ENCODE measurements at places on chromosomes 4 and X.

DNA sequence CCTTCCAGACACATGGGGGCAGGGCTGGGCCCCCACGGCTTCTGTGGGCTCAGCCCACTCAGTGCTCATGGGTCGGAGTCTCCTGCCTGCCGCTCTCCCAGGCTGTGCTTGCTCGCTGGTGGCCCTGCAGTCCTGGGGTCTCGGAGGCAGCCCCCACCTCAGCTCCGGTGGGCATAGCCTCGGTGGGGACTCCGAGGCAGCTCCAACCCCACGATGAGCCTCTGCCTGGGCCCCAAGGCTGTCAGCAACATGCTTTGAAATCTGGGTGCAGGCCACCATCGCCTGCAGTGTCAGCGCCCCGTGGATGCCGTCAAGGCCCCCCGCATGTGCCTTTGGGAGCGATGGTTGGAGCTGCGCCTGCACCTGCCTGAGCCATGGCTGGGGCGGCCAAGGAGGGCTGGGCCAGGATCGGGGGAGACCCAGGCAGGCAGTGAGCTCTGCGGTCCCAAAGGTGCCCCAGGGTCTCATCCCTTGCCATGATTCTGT lies 30.2 kb upstream of the SPON2 start:
- DNase-seq: no peak

DNA sequence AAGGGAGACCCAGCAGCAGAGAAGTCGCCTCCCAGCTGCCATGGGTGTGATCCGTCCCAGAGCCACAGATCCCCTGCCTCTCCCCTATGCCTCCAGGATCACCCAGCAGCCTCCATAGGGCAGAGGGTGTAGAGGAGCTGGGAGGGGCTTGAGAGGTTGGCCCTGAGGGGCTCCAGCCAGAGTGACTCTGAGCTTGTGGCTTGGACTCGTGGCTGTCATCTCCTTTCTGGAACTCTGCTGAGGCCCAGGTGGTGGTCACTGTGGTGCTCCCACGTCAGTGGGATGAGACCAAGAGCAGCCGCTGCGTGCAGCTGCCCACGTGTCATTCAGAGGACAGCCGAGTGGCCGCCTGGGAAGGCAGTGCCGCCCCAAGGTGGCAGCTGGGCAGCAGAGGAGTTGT lies 4.2 kb downstream of the TACC3 start:
- no peak for DNase-seq

- DNase-seq: no peak
These were observed 7.1 kb downstream of the FAT4 start for GRCh38 chr4:125321709-125322365.

DNA sequence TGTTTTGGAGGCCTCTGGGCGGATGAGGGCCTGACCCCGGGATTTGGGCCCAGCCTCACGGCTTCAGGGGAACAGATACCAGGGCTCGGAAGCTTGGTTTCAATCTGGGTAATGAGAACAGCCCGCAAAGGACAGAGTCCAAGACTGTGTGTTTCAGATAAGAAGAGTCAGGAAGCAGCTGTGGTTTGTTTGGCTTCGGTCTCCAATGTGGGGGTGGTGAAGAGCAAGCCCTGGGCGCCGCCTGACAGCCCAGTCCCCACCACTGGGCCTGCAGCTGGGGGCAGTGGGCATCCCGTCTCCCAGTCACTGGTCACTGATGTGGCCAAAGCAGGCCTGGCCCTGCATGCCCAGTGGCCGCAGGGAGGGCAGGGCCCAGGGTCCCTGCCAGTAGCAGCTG lies 9.1 kb downstream of the WFS1 start:
- DNase-seq: no peak

GRCh38 chrX:2664502-2664901 lies 26.6 kb upstream of the CD99 start:
- DNase-seq: no peak

DNA sequence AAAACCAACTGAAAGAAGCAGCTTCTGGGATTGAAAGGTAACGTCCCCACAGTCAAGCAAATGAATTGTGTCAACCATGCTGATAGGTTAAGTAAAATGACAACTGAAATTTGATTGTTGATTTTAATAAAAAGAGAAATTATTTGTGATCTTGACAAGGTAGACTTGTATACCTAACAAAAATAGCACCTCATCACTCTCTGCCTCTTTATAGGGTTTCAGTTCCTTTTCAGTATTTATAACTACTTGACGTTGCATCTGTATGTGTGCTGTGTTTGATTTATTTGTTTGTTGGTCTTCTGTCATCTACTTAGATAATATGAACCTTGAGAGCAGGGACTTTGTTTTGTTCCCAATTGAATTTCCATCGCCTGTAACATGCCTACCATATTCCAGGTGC lies 7.9 kb upstream of the PPP3CA start:
- DNase-seq: no peak

DNA sequence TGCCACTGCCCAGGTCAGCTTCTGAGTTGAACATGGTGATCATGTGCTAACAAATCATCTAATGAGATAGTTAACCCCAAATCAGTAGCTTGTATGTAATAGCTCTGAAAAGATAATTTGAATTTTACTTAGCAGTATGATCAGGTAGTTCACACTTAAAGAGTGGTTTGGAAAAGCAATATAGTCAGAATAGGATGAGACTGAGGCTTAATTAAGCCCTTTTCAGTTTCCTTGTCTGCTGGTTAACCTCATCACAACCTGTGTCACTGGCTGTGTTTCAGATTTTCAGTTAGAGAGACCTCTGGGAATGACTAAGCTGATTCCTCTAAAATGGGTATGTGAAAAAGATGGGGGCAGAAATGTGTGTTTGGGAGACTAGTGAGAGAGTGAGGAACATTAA lies 38.1 kb downstream of the GPR174 start:
- no peak for DNase-seq

DNA sequence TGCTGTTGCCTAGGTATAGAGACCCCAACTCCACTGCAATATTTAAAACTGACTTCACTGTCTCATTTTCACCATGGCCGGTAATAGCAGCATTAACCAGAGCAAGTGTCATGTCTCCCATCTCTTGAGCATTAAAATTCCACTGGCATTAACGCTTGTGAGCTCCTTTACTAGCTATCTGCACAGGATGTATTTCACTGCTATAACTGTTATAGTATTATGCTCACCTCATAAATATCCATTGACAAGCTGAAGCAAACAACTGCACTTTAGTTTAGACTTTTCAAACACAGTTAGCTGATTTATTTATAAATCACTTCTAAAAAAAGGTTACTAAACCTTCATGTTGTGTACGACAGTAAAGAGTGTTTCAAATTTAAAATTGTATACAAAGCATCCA lies 157.8 kb downstream of the ANTXR2 start:
- no peak for DNase-seq

- no peak for DNase-seq
These were observed 211.9 kb downstream of the SOX3 start for GRCh38 chrX:140292961-140293360.

DNA sequence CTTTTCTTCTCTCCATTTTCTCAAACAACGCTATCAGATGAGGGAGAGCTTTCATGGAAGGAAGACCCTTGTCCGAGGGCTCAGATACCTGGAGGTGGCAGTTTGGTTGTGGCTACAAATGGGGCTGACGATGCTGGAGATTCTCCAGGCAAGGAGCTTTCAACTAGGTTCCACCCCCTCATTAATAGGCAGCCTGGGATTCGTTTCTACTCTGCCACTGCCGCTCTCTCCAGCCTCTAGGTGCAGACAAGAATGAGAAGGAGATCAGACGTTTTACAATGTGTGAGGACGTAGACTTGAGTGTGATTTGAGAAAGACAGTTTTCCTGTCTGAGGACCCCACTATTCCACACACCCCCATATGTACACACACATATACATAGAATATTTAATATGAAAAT lies 53.1 kb downstream of the ETNPPL start:
- no peak for DNase-seq

GRCh38 chr4:32789026-32789608 lies 2068.9 kb downstream of the PCDH7 start:
- DNase-seq: no peak
